PC-9 (cell line): ENCODE measurements at places on chromosomes 2 and 18. TPM values are rescaled to one million over a fixed set of nuclear protein-coding genes. Genes with fewer than 3 reads are reported as not detected.

DNA sequence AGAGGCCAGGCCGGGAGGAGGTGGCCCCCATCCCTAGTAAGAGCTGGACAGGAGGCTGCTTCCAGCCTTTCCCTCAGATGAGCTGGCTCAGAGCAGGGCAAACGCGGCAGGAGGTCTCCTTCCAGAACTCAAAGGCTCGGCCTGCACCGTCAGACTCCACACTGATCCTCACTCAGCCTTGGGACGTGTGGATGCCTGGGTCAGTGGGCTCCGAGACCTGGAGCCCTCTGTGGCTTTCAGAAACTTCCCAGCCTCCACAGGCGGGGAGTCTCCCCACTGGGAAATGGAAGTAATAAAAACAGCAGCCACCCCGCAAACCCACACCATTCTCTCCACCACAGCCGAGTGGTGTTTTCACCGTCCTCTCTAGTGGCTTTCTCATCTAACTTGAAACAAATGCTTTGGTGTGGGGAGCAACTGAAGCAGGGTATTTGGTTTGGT is 54.3 kb downstream of the INPP5D start:
- no peak for DNase-seq

- DNase-seq = no peak
Measured at GRCh38 chr2:172986040-172986439, 89.6 kb upstream of the MAP3K20 start.

DNA sequence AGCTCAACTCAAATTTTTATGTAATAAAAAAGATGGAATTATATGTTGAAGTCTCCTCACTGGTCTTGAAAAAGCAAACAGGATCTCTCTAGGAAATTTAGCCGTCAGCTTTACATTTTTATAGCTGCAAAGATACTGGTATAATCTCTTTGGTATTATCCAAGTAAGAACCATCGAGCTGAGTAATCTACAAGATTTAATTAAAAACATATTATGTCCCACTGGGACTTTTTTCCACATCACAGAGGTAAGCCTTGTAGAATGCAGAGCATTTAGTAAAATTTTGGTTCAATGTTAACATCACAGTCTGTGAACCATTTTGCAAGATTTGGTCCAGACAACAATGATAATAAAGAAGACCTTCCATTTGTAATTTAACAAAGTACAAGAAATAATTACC is 162.6 kb upstream of the SLC39A10 start:
- no peak for DNase-seq

DNA sequence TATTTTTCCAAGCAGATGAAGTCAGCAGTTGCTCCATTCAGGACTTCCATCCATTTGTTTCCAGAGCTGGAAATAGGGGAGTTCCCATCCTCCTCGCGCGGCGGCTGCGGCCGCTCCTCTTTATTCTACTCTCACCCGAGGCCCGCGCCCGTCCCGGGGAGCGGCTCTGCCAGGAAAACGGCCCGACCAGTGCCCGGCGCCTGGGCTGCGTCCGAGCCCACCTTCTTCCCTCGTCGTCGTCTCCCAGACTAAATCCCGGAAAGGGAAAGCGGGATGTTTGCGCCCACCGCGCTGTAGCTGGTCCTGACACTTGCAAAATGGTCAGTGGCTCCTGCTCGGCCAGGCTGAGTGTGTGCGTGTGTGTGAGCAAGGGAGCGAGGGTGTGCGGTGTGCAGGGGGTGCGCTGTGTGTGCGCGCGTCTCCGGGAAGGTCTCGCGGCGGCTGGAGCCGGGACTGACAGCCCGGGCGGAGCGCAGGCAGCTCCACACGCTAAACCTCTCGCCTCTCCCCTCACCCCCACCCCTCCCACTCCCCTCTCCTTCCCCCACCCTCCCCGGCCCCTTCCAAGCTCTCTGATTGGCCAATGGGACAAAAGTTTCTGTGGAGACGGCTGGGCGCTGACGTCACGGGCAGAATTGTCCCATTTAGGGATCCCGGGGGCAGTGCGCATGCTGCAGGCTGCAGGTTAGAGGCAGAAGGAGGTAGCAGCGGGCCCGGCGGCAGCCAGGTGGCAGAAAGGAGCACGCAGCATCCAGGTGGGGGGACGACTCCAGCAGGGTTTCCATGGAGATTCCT is at the start of gene NOL4:
TSS of gene NOL4 (minus strand) at position 491 of the 795 bp plus-strand sequence. CDS start 1,660 bp downstream, outside the sequence.
- DNase-seq = no peak

DNA sequence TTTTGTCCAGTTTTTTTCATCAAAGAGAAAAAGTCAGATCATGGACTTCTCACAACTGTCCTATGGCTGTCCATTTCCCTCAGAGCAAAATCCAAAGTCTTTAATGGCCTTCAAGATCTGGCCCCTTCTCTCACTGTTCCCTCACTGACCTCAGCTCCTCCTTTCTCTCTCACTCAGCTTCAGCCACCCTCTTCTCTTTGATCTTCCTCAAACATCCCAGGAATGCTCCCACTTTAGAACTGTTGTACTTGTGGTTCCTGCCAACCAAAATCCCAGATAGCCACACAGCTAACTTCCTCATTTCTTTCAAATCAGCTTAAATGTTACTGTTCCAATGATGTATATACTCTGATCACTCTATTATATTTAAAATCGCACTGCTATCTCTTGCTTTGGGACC is 82.9 kb downstream of the NUP35 start:
- no peak for DNase-seq

GRCh38 chr2:39216346-39217191 is 27.2 kb downstream of the CDKL4 start:
- no peak for DNase-seq

DNA sequence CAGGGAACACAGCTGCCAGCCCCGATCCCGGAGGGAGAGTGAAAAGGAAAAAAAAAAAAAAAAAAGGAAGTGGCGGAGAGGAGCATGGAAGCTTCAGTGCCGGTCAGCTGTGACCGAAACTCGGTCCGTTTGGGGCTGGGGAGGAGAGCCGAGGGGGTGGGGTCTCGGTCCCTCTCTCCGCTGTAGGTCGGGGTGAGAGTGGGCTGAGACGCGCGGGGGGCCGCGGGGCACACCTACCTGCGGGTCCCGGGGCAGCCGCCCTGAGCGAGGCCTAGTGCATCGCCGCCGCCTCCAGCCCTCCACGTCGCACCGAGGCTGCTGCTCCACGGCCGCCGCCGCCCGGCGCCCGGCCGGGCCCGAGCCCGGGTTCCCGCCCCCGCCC is 536 bp downstream of the VPS54 start:
- DNase-seq = no peak

GRCh38 chr18:49742316-49743116 is 70.8 kb downstream of the ACAA2 start:
- DNase-seq = no peak

DNA sequence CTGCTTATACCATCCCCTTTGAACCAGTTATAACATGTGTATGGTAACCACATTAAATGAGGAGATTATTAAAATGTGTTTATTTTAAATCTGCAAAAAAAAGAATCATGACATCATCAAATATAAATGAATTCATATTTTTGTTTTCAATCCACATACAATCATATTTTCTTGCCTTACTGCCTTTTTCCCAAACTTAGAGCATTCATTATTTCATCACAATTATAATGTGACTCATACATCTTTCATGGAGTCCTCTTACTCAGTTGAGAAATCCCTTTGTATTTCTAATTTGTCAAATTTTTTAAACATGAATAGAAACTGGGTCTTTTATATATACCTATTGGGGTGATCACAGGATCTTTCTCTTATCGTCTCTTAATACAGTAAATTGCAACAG is 909.6 kb downstream of the DSC3 start:
- no peak for DNase-seq

DNA sequence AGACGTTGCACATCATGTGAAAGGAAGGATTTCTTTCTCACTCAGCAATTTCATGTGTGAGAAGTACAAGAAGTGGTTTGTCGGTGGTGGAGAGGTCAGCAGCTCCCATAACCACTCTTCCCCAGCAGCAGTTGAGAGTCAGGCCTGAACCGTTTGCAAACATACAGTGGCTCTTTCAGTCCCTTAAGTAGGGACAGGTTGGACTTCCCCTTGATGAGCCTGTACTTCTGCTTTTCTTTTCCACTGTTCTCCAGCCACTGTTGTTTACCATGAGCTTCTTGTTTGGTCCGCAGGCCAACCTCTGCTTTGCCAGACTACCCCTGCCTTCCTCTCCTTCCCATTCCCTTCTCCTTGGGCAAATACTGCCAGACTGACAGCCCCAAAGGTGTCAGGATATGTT is 391.3 kb upstream of the CELF4 start:
- DNase-seq = no peak

- no peak for DNase-seq
Measured at GRCh38 chr2:7225848-7226247, 308.6 kb downstream of the RNF144A start.

DNA sequence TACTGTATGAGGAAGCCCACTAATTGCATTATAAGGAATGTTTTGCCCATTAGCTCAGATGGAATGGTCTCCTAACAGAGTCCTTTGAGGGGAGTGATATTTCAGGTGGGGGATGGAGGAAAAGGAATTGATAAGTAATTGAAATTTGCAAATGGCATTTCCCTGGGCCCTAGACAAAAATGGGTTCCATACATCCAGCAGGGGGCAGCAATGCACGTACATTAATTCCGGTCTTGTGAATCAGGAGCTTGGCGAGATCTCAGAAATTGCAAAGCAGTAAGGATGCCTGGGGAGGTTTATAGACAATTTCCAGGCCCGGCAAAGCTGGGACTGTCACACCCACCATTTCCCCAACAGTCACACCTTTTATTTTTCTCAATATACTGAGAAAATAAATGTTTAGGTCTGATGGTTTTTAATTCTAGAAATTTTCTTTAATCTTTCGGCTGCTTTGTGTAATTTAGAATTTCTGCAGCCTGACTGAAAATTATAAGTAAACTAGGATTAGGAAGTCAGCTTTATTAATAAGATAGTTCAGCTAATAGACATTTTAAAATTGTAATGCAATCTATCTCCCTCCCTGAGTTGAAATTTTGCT is 122.8 kb downstream of the LYPD1 start:
- DNase-seq = no peak

DNA sequence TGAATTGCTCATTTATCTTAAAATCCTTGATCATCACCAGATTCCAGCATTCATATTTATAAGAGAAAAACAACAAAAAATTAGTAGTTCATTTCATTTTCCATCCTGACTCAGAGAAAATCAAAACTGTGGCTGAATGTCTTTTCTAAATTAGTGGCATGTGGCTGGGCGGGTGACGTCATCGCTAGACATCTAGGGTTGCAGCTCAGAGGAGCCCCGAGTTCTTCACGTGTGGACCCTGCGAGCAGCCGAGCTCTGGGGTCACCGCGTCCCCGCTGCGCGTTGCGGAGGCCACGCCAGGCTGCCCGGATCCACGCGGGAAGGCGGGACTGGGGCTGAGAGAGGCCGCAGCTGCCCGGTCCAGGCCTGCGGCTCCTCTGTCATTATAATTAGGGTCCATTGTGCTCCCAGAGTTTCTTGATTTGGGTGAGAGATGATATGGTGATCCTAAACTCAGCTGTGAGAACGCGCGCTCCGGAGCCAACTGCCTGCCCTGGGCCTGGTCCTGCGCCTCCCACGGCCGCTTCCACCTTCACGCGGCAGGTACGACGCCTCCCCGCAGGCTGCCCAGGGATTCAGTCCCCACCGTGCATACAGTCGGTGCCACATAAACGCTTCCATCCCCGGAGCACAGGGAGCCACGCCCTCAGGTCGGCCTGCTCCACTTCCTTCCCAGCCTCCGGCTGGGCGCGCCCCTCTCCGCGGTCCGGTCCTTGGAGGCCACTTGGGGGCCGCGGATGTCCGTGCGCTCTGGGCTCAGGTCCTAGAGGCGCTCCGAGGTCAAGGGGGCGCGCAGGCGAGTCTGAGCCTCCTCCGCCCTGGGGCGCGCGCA is 56.5 kb downstream of the TMEM18 start:
- DNase-seq = no peak

- no peak for DNase-seq
Measured at GRCh38 chr2:129464036-129464435, 515.4 kb upstream of the RAB6C start.

GRCh38 chr2:29272311-29272710 is 157.1 kb downstream of the CLIP4 start:
- no peak for DNase-seq

- no peak for DNase-seq
Measured at GRCh38 chr2:37560241-37560848, 111.1 kb downstream of the CDC42EP3 start.

DNA sequence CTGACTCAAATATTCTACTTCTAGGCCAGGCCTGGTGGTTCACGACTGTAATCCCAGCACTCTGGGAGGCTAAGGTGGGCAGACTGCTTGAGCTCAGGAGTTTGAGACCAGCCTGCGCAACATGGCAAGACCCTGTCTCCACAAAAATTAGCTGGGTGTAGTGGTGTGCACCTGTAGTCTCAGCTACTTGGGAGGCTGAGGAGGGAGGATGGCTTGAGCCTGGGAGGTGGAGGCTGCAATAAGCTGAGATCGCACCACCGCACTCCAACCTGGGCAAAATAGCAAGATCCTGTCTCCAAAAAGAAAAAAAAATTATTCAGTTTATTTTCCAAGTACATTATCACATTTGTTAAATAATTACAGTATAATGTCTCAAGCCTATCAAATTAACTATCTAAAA is 7.3 kb downstream of the PPP3R1 start:
- DNase-seq = no peak

GRCh38 chr2:240877460-240878340 is 9.1 kb downstream of the AGXT start:
- no peak for DNase-seq

GRCh38 chr2:182577816-182578215 is 138.2 kb upstream of the DNAJC10 start:
- no peak for DNase-seq

GRCh38 chr2:200394045-200394444 is 87.6 kb downstream of the SPATS2L start:
- DNase-seq = no peak

DNA sequence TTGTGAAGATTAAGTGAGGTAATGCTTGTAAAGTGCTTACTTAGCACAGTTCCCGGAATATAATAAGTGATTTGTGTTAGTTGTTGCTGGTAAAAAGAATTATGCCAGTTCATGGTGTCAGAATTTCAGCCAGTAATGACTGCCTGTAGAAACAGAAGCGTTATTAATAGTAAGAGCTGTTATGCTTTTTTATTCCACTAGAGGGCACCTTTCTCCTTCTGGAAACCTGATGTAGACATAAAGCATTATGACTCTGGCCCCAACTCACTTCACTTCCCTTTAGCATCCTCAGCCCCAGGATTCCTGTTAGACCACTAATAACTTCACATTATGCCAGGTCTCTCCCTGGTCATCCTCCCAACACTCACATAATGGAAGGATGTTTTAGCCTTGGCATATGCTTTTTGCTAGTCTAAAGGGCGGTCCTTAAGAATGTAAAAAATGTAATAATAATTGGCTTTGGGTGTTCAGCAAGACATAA is 34.9 kb downstream of the C18orf54 start:
- peak; percentile 56 for DNase-seq

The EHBP1 gene
- total RNA-seq = 79.3 and 100 TPM in 2 replicates

The CXCR1 gene
- total RNA-seq = not detected in 2 replicates

The CD8B gene
- not detected in 2 replicates for total RNA-seq

The ST6GAL2 gene
- not detected in 2 replicates for total RNA-seq

The ANKRD29 gene
- total RNA-seq = 4.3 and 4.6 TPM in 2 replicates

The LCT gene
- total RNA-seq = not detected in 2 replicates
